Dermis blood vessel endothelial cell (primary cell): ENCODE measurements at places on chromosomes 4 and X. TPM values are rescaled to one million over a fixed set of nuclear protein-coding genes. Genes with fewer than 3 reads are reported as not detected.

DNA sequence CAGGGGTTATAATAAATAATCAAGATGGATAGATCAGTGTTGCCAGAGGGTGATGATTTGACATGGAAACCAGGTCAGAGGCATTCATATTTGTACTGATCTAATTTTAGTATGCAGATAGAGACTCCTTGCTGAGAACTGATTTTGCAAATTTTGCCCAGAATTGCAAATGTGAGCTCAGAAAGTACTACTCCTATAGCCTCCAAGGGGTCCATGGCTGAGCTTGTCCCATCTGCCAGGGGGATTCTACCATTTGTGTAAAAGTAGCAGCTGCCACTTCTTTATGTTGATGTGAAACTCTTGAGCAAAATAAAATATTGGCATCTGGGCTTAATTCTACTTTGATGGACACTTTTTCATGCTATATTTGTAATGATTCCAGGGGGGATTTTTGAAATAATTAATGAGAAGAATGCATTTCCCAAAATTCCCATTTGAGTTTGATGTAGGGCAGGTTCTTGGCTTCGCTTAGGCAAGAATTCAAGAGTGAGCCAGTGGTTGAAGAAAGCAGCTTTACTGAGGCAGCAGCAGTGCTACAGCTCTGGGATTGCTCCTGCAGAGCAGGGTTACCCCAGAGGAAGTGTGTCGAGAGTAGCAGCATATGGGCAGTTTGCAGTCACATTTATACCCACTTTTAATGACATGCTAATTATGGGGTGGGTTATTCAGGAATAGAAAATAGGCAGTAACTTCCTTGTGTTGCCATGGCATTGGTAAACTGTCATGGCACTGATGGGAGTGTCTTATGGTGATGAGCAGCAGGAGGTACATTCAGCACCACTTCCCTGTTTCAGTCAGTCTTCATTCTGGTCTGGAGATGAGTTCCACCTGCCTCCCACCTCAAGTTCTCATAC lies 38.7 kb upstream of the DCLK2 start:
- no peak for DNase-seq

Gene MAGEA4
- total RNA-seq = not detected in 2 replicates

GRCh38 chrX:107678957-107679740 lies 50.8 kb downstream of the PRPS1 start:
- DNase-seq = peak; percentile 58

Gene TCEAL2
- total RNA-seq = not detected in 2 replicates

Gene KIF4A
- total RNA-seq = 7.7 and 29.6 TPM in 2 replicates

Gene CENPVL2
- total RNA-seq = not detected in 2 replicates

GRCh38 chr4:139886798-139887197 lies 221.2 kb downstream of the MGST2 start:
- DNase-seq = no peak
